ENCODE measurements at places on chromosomes 6 and 20. TPM values are rescaled to one million over a fixed set of nuclear protein-coding genes. Genes with fewer than 3 reads are reported as not detected.

DNA sequence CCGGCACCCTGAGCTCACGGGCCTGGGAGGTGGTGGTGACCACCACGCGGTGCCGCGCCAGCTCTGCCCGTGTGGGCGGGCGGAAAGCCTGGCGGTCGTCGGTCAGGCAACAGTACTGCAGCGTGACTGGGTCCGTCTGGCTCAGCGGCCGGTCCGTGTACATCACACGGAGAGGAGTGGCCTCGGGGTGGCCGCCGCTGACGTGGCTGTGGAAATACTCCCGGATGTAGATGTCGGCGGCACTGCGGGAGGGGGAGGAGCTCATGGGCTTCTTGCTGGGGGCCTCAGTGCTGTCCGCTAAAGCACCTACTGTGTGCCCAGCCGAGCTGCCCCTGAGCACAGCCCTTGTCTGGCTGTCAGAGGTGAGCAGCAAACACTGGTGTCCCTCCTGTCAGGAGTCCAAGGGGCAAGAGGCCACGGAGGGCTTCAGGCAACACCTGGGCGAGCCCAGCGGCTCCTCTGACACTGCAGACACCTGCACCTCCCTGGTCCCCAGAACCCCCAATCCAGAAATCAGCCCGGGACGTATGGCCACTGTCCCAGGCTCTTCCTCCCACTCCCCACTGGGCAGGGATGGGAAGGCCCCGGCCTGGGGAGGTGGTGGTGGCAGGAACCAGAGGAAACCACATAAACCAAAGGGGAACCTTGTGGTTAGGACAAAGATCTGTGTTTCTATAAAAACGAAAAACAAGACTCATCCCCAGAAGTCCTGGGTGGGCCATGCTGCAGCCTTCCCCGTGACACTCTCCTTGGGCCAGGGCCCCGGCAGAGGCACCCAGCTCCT is 6.5 kb downstream of the HELZ2 start:
- H3K36me3 ChIP-seq: peaks cover 55% of the 10 kb centered on the region
- H3K4me3 ChIP-seq: peak overlapping the region; percentile 30
- H3K27me3 ChIP-seq: no peaks in the 10 kb centered on the region
- H3K27ac ChIP-seq: peak overlapping the region; percentile 90
- peak; percentile 94 for DNase-seq
- peaks cover 64% of the 10 kb centered on the region for H3K4me1 ChIP-seq

DNA sequence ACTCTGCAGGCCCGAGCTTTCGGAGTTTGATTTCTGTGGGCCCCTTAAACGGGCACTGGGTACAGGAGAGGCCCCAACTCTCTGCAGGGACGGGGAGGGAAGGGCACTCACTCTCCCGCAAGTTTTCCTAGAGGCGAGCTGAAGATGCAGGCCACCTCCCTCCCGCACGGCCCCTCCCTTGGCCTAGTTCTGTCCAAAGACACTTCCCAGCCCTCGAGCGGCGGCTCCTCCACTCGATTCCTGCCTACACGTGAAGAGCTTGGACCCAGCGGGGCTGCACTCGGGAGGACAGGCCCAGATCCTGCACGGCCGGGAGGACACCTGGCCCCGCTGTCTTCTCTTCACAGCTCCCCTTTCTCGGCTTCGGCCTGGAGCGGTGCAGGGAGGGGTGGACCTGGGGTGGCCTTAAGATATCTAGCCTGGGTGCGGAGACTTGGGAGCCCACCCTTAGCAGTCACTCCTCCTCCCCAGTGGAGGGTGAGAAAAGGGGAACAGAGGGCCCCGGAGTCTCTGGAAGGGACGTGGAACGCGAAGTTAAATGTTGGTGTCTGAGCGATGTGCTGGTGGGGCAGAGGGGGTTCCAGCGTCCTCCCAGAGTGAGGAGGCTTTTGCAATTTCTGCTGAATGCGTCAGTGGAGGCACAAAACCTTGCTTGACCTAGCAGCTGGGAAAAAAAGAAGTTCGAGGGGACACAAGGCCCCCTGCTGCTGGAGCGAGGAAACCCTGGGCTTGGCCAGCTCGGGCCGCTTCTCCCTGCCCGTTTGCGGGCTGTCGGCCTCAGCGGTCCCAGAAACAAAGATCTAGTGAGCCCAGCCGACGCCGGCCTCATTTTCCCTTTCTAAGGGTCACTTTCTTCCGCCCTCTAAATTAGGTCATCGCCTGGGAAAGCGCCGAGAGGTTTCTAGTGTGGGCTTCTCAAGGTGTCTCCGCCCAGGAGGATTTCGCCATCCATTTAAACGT is 4.9 kb downstream of the OLIG3 start:
- no peak for DNase-seq
- H3K27ac ChIP-seq: no peak overlapping the region
- H3K27me3 ChIP-seq: peaks cover 100% of the 10 kb centered on the region
- peak overlapping the region; percentile 24 for H3K4me3 ChIP-seq

- H3K4me3 ChIP-seq: no peak overlapping the region
- H3K27ac ChIP-seq: no peak overlapping the region
- DNase-seq: no peak
- no peaks in the 10 kb centered on the region for H3K4me1 ChIP-seq
These were observed 21.8 kb downstream of the PDYN start for GRCh38 chr20:1971893-1972586.

GRCh38 chr6:16333580-16333979 is 95.2 kb downstream of the GMPR start:
- no peak overlapping the region for H3K27ac ChIP-seq
- H3K4me3 ChIP-seq: no peak overlapping the region
- no peaks in the 10 kb centered on the region for H3K27me3 ChIP-seq
- no peaks in the 10 kb centered on the region for H3K36me3 ChIP-seq

DNA sequence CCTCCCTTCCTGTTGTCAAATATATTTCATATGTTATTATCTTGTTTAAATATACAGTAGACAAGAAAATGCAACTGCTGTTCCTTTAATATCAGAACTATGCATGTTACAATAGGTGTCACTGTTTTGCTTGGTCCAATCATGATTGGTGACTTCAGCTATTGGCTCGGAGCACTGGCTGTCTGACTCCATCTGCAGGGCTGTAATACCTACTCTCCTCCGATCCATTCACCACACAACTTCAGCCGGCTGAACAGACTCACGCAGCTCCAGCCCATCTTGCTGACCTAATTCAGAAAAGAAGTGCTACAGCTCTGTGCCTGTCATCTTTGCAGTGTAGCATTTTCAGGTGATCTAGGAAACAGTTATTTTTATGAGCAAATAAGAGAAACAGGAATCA is at the start of gene BTBD3:
Gene BTBD3 (plus strand): TSS at position 231 of the 400 bp plus-strand sequence. CDS start 383 bp downstream, outside the sequence.
- H3K36me3 ChIP-seq: no peaks in the 10 kb centered on the region
- H3K27ac ChIP-seq: no peak within 1 kb of the TSS
- H3K4me3 ChIP-seq: no peak within 1 kb of the TSS
- H3K4me1 ChIP-seq: peaks cover 31% of the 10 kb centered on the region
- H3K27me3 ChIP-seq: no peaks in the 10 kb centered on the region
- DNase-seq: no peak

DNA sequence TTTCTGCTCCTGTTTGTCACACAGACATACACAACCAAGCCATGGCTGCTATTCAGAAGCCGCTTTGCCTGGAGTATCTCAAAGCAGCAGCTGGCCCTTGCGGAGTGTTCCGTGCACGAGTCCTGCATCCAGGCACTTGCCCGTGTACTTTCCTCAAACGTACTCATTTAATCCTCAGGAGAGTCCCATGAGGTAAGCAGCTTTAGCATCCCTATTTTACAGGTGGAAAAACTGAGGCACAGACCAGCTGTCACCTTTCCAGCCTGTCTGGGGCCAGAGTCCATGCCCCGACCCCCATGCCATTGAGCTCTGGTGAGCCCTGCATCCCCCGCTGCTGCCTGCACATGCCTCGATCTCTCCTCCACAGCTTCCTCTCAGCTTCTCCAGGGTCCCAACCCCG is 130.0 kb downstream of the ERMARD start:
- H3K4me1 ChIP-seq: no peaks in the 10 kb centered on the region
- peaks cover 10% of the 10 kb centered on the region for H3K27me3 ChIP-seq
- no peak overlapping the region for H3K27ac ChIP-seq
- no peaks in the 10 kb centered on the region for H3K36me3 ChIP-seq
- peak; percentile 35 for DNase-seq

DNA sequence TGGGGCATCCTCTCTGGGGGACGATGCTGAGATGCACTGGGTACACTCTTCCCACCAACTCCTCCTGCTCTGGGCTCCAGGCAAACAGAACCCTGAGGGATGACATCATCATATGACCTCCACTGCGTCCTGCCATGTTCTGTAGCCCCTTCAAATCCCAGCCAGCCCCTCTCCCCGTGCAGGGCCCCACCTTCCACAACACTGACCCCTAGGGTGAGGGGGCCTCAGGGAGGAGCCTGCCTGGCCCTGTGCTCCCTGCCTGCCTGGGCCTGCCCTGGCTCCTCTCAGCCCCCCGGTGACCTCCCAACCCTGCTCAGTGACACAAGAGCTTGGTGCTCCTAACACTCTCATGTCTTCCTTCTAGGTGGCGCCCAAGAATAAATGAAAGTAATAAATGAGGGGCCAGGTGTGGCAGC is 9.6 kb upstream of the SPDEF start:
- peaks cover 34% of the 10 kb centered on the region for H3K27me3 ChIP-seq
- H3K4me1 ChIP-seq: no peaks in the 10 kb centered on the region
- no peaks in the 10 kb centered on the region for H3K36me3 ChIP-seq
- no peak overlapping the region for H3K27ac ChIP-seq

DNA sequence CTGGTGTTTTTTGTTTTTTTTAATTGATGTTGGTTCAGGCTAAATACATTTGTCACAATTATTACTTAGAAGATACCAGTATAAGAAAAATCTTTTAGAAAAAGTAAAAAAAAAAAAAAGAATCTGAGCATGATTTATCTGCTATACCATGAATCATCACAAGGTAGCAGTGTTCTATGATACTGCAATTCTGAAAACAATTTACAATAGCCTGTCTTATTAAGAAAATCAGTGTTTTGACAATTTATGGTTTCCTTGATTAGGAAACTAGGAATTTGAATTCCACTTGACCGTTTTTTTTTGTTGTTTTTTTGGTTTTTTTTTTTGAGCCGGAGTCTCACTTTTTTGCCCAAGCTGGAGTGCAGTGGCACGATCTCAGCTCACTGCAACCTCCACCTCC is 9.3 kb upstream of the MAK start:
- DNase-seq: no peak
- H3K27ac ChIP-seq: no peak overlapping the region

DNA sequence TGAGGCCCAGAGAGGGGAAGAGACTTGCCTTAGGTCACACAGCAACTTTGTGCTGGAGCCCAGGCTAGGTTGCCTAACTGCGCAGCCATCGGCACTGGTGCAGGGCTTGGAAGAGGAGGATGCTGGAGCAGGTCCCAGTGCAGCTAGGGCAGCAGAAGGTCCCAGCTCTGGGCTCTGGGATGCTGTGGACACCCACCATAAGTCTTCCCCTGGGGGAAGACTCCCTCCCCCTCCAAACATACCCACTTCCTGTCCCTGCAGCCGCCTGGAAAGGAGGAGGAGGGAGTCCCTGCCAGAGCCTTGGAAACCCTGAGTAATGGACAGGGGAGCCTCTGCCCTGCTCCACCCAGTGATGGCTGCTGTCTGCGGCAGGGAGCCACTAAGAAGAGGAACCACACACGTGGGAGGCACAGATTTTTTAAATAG is 93.6 kb downstream of the NCR2 start:
- peaks cover 35% of the 10 kb centered on the region for H3K27me3 ChIP-seq
- peaks cover 47% of the 10 kb centered on the region for H3K4me1 ChIP-seq
- H3K4me3 ChIP-seq: peak overlapping the region; percentile 73
- no peaks in the 10 kb centered on the region for H3K36me3 ChIP-seq
- no peak for DNase-seq

- H3K4me3 ChIP-seq: no peak overlapping the region
- no peaks in the 10 kb centered on the region for H3K27me3 ChIP-seq
- H3K4me1 ChIP-seq: no peaks in the 10 kb centered on the region
- no peaks in the 10 kb centered on the region for H3K36me3 ChIP-seq
- no peak overlapping the region for H3K27ac ChIP-seq
These were observed 7.3 kb upstream of the PXDC1 start for GRCh38 chr6:3758842-3759144.

The RFX6 gene
- not detected for total RNA-seq

The CST4 gene
- not detected for total RNA-seq

Data from spleen (tissue), 13 donors.